ENCODE measurements at places on chromosomes 7 and 10.

DNA sequence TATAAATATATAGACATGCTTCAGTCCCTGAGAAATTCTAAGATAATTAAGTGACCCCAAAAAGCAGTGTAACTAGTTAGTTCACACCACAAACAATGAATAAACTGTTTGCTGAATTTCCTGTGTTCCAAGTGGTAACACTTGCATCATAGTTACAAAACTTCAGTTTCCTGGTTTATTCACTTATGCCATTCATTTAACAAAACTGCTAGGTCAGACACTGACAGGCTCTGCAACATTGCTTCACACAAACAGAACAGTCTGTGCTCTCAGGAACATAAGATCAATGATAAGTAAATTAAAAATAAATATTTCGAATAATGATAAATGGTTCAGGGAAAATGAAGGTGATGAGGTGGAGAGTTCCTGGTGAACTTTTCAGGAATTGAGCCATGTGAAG, 133.3 kb upstream of the NAMPT start:
- DNase-seq: no peak

DNA sequence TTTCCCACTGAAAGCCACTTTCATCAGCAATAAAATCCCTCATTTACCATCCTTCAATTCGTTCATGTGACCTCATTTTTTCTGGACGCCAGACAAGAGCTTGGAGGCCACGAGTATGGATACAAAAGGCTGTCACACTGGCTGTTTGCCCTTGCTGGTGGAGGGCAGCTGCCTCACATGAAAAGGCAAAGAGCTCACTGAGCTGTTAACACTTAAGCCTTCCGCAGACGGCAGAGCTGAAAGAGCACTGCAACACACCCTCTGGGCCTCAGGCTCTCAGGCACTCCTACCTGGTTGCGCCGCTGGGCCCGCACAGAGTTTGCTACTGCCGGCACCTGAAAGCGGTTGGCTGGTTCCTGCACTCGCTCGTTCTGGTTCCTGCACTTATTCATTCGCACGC, 193.5 kb downstream of the CFTR start:
- no peak for DNase-seq

DNA sequence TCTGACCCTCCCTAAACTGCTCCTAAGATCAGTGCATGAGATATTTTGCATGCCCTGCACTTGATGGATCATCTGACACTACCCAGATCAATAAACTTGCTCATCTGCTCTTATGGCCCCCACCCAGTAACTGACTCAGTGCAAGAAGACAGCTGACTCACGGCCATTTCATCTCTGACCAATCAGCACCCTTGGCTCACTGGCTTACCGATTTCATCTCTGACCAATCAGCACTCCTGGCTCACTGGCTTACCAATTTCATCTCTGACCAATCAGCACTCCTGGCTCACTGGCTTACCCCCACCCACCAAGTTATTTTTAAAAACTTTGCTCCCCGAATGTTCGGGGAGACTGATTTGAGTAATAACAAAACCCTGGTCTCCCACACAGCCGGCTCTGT, 37.2 kb upstream of the OPTN start:
- no peak for DNase-seq

DNA sequence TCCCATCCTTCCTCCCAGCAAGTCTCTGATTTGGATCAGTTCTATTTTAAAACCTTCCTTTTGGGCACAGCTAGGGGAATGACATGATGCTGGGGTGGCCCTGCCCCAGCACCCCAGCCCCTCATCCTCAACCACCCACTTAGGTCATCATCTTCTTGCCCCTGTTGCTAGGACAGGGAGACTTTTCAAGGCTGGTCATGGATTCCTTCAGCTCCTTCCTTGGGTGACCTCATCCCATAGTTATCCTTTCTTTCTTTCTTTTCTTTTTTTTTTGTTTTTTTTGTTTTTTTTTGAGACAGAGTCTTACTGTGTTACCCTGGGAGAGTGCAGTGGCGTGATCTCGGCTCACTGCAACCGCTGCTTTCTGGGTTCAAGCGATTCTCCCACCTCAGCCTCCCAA, 127.2 kb downstream of the WDFY4 start:
- DNase-seq: no peak

GRCh38 chr10:52030051-52030790, 283.9 kb upstream of the DKK1 start:
- no peak for DNase-seq

DNA sequence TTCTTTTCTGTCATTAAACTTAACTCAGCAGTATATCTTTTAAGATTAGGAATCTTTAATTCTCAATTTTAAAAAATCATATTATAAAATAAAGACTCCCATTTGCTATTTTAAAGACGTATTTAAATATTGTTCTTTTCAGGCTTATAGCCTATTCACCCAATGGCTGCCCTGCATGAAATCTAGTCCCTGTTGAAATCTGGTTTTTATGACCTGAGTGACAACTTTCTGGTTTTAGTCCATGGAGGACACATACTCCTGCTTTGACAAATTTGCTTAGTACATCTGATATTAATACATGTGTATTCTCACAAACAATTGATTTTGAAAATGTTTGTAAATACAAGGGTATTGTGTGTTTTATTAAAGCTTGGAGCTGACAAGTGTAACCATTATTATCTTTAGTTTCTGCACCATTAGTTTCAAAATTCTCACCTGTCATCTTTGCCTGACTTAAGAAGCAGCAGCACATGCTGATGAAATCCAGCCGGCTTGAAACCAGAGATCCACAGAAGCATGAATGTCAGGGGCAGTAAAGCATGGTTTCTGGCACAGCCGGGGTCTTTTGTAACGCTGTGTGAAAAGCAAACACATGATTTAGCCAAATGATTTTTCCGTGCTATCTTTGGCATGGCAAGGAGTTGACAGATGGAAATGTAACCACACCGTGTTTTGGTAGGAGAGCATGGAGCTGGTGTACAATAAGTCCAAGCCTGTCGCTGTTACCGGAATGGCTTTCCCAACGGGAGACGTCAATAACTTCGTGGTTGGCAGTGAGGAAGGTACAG, 262.8 kb downstream of the DYNC1I1 start:
- no peak for DNase-seq

DNA sequence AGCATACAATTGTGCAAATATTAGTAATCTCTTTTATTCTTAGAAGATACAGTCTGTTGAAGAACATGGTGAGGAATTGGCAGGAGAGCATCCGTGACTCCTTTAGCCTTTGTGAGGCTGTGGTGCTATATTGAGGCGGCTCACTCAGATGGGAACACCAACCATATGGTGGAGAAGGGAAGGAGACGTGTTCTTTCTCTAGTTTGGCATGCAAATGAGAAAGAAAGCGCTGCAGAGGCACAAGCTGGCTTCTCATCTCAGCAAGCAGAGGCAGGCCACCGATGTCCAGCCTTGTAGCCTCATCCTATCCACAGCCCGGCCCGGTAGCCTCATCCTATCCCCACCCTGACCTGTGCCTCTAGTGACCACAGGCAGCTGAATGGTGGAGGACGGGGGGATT, 288.3 kb downstream of the CAMK1D start:
- DNase-seq: no peak

DNA sequence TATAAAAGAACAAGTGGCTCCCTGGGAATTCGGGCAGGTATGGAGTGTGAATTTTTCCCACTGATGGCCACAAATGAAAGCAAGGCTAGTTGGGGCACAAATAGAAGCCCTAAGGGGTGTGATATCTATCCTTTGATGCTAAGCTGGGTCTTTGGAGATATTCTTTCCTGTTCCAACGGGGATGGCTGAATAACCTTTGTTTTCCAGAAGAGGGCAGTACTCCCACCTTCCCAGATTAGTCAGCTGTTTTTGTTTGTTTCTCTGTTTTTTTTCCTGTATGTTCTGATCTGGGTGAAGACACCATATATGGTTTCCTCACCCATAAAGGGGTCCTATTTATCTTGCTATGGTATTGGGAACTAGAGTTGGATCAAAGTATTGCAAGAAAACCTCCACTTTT, 947.7 kb upstream of the SORCS1 start:
- DNase-seq: no peak

- no peak for DNase-seq
Observed at GRCh38 chr7:4136501-4137110, 545.5 kb upstream of the FOXK1 start.

DNA sequence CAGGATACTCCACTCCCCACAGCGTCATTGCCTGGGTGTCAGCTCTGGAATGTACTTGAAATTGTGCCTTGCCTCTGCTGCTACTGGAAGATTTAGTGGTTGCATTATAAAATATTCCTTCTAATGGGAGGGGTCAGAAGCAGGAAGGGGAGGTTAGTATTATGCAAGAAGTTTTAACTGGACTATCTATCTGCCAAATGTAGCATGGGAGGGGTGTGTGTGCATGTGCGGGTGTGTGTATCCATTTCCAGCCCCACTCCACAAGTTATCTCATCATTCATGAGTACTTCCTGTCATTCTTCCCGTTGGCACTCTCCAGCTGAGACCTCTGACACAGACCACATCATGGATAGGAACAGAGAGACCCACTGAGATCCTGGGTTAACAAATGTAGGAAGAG, 13.4 kb downstream of the MBL2 start:
- DNase-seq: no peak

DNA sequence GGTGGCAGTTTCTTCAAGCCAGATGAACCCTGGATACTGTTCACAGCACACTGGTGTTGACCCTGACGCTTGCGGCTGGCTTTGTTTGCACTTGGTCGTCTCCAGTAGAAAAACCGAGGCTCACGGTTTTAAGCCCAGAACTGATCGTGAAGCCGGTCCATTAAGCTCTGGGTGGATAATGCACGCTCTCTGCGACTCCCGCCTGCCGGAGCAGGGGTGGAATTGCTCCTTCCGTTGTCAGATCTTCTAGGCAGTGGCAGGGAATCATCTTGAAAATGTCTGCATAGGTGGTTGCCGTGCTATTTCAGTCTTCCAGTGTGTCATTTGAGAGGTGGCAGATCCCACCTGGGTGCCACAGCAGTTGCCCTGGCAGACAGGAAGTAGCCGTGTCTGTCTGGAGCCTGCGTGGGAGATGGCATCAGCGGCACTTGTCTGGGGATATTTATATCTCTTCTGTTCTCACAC, 35.9 kb upstream of the AP5Z1 start:
- peak; percentile 40 for DNase-seq

GRCh38 chr7:37322831-37323230, 125.8 kb downstream of the ELMO1 start:
- no peak for DNase-seq

GRCh38 chr7:3518546-3518945, 217.5 kb downstream of the SDK1 start:
- no peak for DNase-seq

- no peak for DNase-seq
Observed at GRCh38 chr7:106740806-106741205, 79.8 kb upstream of the CCDC71L start.

GRCh38 chr10:21401196-21401595, 124.3 kb downstream of the SKIDA1 start:
- no peak for DNase-seq

DNA sequence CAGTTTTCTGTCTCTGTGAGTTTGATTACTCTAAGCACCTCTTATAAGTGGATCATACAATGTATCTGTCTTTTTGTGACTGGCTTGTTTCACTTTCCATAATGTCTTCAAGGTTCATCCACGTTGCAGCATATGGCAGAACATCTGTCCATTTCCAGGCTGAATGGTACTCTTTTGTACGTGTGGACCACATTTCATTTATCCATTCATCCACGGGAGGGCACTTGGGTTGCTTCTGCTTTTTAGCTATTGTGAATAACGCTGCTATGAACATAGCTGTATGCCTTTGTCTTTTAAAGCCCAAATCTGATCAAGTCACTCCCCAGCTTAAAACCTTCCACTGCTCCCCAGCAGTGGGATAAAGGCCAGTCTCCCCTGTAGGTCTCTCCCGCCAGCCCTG, 31.5 kb downstream of the EGFR start:
- DNase-seq: no peak

GRCh38 chr10:72250666-72251065, 23.1 kb upstream of the DDIT4 start:
- no peak for DNase-seq

- peak; percentile 64 for DNase-seq
Observed at GRCh38 chr10:30434273-30435072, 489 bp downstream of the MAP3K8 start.

DNA sequence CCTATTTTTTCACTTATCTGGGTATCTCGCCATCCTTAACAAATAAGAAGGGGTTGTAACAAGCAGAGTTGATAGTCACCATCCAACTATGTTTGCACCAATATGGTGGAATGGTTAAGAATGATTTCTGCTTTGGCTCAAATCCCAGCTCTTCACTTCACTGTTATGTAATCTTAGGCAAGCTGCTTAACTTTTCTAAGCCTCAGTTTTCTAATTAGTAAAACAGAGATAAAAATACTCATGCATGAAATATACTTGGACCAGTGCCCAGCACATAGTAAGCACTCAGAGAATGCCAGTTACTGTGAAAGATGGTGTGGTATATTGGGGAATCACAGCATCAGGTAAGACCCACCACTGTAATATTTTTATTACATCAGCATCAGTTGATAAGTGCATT, 33.6 kb downstream of the ABCB1 start:
- DNase-seq: no peak

- DNase-seq: no peak
Observed at GRCh38 chr10:8830876-8831275, 776.4 kb downstream of the GATA3 start.

DNA sequence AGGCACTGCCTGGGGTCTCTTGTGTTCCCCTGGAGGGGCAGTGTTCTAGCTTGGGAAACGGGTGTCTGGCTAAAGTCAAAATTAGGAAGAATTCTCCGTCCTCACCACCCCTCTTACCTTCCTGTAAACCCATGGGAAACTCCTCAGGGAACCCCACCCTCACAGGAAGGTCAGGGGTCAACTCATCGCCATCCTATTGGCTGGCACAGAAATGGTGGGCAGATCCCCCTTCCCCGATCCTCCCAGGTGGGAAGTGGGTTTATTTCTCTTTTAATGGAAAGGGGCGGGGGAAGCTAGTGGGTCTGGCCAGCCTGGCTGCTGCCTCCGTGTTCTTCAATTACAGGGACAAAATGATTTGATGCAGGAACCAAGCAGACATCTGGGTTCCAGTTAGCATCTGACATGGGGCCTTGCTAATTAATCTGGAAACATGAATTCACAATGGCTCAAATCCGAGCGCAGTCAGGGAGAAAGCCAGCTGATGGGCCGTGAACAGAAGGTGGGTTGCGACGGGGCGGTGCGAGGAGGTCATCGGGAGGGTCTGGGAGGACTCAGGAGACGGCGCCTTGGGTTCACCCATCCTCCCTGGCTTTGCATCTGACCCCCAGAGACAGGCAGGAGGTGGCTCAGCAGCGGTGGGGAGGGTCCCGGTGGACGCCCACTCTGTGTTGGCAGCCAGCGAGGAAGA, 66.6 kb downstream of the SLIT1 start:
- DNase-seq: no peak

- no peak for DNase-seq
Observed at GRCh38 chr7:91892821-91893340, 12.4 kb upstream of the MTERF1 start.

Measured in stimulated activated CD4-positive, alpha-beta T cell treated with anti-CD3 and anti-CD28 coated beads, TNF-alpha, amount 100 ng/mL, for 24 hours (primary cell).